ENCODE measurements at places on chromosomes 12 and 14.

- no peak for DNase-seq
These were observed 366.4 kb downstream of the IPO8 start for GRCh38 chr12:30329281-30329680.

GRCh38 chr12:8123124-8123912 is at the start of gene CLEC4A:
Gene CLEC4A (plus strand): TSS chr12:8123617. CDS start chr12:8123879, 262 bp downstream.
- DNase-seq: no peak

- DNase-seq: no peak
These were observed 9.9 kb upstream of the ADIPOR2 start for GRCh38 chr12:1680804-1681492.

DNA sequence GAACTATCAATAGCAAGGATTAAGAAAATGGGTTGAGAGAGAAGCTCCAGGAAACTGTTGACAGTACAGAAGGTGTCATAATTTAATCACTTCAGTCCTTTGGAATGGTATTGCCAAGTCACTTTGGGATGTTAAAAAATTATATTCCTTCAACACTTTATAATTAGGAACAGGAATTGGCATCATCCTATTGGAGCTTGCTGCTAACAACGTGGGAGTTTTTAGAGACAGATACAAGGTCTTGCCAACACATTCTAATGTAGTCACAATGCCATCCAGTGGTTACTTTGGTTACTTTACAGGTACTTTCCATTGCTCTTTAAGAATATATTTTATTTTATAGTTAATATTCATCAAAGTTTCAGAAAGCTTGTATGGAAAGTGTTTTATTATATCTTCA is 310.1 kb downstream of the SYT1 start:
- DNase-seq: no peak

DNA sequence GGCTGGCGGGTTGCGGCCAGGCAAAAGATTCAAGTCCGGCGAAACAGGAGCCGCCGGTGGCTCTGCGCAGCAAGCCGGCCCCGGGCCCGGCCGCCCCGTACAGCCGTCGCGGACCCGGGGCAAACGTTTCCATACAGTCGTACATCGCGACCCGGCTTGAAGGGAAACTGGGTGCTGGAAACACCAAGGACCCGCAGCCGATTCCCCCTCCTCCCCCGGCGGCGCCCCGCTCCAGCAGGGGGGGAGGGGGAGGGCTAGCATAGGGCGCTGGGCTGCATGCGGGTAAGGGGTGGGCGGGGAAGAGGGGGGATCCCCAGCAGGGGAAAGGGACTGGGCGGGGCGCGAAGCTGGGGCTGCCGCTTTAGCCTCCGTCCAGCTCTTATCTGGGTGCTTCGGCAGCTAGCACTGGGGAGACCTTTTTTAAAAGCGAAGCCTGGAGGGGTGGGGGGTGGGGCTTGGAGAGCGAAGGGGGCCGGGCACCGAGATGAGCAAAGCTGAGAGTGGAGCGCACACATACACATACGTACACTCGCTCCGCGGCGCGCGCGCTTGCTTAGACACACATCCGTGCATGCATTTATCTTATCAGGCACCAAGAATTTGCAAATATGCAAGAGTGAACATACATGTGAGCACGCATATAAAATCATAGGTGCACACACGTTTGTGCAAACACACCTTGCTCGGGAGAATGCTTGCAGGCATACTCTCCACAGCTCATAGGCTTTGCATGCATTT is 11.9 kb downstream of the RARG start:
- DNase-seq: no peak

DNA sequence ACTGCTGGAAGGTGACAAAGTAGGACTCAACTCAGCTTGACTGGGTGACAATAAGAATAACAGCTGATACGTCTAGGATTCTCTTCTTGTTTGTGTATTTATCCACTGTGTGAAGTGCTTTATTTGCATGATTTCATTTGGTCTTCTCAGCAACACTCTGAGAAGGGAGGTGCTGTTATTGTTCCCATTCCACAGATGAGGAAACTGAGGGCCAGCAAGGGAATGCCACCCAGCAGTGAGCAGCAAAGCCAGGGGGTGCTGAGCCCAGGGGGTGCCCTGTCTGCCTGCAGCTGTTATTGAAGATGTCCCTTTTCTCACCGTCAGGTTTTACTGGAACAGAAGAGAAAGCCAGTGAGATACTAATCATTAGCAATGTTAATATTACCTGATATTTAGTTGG is 62.8 kb downstream of the RNFT2 start:
- DNase-seq: no peak

- no peak for DNase-seq
These were observed 61.0 kb upstream of the PTHLH start for GRCh38 chr12:28033538-28033915.

- no peak for DNase-seq
These were observed 82.9 kb downstream of the SPATA7 start for GRCh38 chr14:88468406-88468805.

GRCh38 chr14:22538671-22539228 is 50.3 kb downstream of the DAD1 start:
- no peak for DNase-seq

- no peak for DNase-seq
These were observed 20.5 kb downstream of the C14orf132 start for GRCh38 chr14:96059519-96060135.

- DNase-seq: no peak
These were observed 5.1 kb downstream of the ANKRD52 start for GRCh38 chr12:56253091-56253490.

GRCh38 chr12:28104903-28105864 is 85.1 kb upstream of the CCDC91 start:
- no peak for DNase-seq

GRCh38 chr14:26896447-26896846 is 298.6 kb upstream of the NOVA1 start:
- DNase-seq: no peak

DNA sequence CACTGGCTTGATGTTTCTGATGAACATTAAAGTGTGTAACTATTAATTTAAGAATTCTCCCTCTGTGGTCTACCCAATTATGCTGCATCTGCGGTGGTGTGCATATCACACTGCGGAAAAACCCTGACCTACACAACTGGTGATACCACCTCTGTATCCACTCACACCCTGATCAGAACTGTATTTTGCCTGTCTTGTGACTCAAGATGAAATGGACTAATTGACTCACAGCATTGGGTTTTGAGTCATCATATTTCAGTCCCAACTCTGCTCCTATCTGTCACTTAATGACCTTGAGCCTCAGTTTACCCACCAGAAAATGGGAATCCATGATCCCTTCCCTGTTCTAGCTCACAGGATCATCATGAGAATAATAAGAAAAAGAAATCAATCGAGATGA is 65.6 kb downstream of the NUAK1 start:
- DNase-seq: no peak

- DNase-seq: no peak
These were observed 26.0 kb downstream of the PELI2 start for GRCh38 chr14:56144176-56144575.

- no peak for DNase-seq
These were observed 50.5 kb downstream of the SAMD4A start for GRCh38 chr14:54617467-54617866.

GRCh38 chr12:71626098-71626497 is 37.5 kb downstream of the ZFC3H1 start:
- DNase-seq: no peak

DNA sequence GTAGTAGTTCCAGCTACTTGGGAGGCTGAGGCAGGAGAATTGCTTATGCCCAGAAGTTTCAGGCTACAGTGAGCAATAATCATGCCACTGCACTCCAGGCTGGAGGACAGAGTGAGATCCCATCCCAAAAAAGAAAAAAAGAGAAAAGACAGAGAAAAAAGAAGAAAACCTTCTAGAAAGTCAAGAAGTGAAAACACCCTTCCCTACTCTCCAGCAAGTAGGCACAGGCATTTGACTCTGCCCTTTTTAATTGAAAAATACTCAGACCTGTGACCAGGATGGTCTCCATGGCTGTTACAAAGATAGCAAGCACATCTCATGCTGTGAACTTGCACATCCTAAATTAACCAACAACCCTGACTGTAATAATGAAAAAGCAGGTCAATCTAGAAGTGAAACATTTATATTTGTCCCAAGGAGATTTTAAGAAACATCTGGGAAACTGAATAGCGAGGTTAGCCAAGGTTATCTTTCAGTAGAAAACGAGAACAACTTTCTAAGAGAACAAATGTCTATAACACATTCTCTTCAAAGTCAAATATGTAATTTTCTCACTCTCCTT is 2.0 kb downstream of the TMTC1 start:
- DNase-seq: no peak

- DNase-seq: no peak
These were observed 3.3 kb downstream of the RAD52 start for GRCh38 chr12:946212-946611.

DNA sequence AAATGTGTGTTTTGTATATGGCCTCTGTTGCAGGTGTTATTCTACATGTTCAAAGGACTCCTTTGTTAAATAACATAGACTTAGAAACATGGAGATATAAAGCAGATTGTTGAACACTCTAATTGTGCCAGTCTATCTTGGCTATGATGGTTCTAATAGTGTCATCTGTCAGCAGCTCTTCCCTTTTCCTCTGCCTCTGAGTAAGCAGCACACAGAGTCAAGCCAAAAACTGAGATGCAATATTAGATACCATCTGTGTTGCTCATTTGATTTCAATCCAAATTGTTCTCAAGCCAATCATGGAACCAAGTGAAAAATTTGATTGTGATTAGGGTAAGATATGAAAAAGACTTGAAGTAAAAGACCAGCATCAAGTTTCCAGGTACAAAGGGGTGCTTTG is 871.1 kb upstream of the MGAT4C start:
- DNase-seq: no peak

DNA sequence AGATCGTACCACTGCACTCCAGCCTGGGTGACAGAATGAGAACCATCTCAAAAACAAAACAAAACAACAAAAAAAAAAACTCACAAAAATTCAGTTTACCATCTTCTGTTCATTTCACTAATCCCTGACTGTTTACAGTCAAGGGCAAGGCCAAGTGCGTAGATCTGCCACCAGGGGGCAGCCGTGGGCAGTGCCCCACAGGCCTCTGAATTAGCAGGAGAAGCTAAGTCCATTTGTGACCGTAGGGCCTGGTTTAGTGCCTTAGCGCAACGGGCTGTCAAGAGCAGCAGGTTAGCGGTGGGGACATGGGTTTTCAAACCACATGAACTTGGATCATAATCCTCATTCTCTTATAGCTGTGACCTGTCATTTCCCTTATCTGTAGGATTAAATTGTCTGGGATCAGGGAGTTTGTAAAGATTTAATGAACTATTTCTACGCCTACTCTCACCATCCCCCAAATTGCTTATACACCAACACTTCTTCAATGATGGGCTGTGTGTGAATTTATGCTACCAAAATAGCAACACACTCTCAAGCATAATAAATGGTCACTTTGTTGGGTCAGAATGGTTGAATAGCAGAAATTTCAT is 49.0 kb downstream of the KCTD10 start:
- DNase-seq: peak; percentile 20

DNA sequence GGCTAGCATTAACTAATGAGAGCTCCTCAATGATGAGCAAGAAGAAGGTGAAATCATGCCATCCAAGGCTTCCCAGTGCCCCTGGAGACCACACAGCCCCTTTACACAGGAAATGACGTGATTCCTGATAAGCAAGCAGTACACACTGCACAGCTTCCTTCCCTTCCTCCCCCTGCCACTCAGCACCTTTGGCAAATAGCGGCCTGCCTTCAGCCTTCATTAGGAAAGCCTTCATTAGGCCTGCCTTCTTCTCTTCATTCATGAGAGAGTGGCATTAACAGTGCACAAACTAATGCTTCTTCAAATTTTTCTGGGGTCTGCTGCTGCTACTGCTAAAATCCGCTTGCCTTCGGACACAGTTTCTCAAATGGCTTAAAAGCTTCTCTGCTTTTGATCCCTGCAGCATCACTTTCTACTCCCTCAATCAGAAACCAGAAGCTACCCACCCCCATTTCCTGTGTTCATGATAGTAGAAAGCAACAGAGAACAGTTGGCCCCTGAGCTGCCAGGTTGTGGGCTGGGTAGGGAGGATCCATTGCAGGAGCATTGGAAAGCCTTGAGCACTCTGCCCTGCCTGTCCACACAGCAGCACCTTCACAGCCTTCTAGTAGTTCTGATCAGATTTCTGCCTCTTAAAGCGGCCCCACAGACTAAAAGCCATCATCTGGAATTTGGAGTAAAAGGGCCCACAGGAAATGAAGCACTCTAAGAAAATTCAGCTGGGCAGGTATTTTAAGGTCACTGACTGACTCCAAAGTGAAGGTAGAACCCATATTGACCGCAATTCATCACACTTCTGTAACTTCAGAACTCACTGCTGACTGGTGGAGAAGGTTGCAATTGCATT is 103.8 kb upstream of the ETV6 start:
- peak; percentile 19 for DNase-seq

DNA sequence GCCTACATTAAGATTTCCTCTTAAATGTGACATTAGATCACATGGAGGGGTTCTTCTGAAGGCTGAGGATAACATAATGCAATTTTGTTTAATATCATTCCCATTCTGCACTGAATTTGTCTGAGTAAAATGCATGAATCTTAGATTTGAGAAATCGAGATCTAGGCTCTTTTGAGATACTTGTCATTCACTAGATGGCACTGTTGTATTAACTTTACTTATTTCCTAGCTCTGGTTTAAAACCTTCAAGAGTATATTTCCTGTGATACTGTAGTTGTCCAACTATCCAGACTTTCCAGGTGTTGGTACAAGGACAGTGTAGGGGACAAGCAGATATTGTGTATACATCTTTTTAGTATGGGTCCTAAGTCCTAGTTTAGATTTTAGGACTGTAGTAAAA is 91.7 kb upstream of the SEL1L start:
- no peak for DNase-seq

DNA sequence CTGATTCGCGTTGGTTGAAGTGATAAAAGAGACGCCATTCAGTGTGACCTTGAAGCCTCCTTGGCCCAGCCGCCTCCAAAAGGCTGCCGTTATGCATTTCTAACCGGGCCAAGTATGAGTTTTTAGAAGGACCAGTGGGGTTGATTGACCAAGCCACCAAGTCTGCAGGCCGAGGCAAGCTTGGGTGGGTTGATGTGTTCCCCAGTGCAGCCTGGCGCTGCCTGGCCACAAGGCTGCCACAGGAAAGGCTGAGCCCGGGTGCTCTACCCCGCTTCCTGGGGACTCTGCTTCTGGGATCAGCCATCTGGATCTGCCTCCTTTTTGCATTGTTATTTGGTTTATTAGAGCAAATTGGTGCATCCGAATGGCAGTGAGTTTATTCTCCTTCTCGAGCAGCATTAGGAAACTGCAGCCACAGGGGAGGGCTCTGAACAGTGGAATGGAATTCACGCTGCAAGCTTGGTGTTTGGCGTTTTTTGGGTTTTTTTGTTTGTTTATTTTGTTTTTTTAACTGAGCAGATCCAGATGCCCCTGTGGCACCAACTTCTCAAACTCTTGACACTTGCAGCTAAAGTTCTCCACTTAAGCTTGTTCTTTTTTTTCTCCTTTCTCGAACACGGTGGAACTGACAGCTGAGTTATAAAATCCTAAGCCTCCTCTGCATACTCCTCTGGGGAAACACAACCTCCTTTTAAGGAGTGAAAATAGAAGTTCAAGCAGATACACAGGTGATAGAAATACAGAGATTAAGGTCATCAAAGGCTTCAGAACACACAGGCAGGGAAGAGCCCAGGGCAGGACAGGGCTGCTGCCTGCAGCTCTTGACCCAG is 145.4 kb upstream of the FKBP4 start:
- no peak for DNase-seq

- no peak for DNase-seq
These were observed 237.2 kb downstream of the ITPR2 start for GRCh38 chr12:26595806-26596205.

Measured in DMS153 (cell line).